Naive thymus-derived CD4-positive, alpha-beta T cell (primary cell): ENCODE measurements at places on chromosomes 5 and 9. TPM values are rescaled to one million over a fixed set of nuclear protein-coding genes. Genes with fewer than 3 reads are reported as not detected.

- no peak for DNase-seq
- no peaks in the 10 kb centered on the region for H3K36me3 ChIP-seq
- H3K27me3 ChIP-seq = no peaks in the 10 kb centered on the region
- H3K4me1 ChIP-seq = no peaks in the 10 kb centered on the region
Measured at GRCh38 chr9:106801816-106802215, 61.1 kb upstream of the ZNF462 start.

DNA sequence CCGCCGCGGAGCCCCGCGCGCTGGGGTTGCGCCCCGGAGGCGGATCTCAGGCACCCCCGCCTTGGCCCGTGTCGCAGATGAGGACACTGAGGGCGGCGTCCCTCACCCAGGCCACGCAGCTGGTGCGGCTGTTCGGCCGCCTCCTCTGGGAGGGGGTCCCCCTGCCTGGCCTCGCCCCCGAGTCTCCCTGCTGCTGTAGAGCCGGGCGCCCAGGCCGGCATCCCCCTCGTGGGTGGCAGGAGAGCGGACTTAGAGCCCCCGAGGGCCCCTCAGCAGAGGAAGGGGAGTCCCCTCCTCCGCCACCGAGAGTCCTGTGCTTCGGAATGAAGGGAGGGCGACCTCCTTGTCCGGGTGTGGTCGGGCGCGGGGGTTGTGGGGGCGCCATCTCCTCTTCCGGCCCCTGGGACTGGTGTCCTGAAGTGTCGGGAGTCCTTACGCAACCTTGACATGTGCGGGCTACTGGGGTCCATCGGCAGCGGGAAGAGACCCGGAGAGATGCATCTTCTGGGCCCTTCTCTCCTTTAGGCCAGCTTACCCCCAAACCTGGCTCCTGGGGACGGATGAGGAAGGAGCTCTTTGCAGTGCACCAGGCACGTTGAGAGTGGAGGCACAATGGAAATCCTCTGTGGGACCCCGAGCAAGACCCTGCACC, 11.7 kb upstream of the EXOSC2 start:
- no peak for DNase-seq
- peak overlapping the region; percentile 9 for H3K27ac ChIP-seq
- H3K4me3 ChIP-seq = peak overlapping the region; percentile 75
- H3K27me3 ChIP-seq = no peaks in the 10 kb centered on the region

DNA sequence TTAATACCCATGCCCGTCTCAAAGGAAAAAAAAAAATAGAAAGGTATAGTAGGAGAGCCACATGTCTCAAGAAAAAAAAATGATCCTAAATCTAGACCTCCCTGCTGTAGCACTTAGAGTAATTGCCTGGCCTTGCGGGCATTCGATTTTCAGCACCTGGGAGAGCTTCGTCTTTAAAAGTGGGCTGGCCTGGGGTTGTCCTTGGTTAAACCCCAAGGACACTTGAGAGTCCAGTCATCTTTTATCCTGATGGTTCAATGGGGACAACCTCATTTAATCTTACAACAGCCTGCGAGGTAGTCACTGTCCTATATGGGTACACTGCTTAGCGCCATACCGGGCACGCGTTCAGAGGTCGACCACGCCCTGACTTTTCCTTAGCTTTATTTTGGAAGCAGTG, 60.1 kb downstream of the MAT2B start:
- peak overlapping the region; percentile 28 for H3K4me3 ChIP-seq
- H3K27me3 ChIP-seq = peaks cover 5% of the 10 kb centered on the region
- no peaks in the 10 kb centered on the region for H3K36me3 ChIP-seq

PHF24 gene
- total RNA-seq = not detected

DNA sequence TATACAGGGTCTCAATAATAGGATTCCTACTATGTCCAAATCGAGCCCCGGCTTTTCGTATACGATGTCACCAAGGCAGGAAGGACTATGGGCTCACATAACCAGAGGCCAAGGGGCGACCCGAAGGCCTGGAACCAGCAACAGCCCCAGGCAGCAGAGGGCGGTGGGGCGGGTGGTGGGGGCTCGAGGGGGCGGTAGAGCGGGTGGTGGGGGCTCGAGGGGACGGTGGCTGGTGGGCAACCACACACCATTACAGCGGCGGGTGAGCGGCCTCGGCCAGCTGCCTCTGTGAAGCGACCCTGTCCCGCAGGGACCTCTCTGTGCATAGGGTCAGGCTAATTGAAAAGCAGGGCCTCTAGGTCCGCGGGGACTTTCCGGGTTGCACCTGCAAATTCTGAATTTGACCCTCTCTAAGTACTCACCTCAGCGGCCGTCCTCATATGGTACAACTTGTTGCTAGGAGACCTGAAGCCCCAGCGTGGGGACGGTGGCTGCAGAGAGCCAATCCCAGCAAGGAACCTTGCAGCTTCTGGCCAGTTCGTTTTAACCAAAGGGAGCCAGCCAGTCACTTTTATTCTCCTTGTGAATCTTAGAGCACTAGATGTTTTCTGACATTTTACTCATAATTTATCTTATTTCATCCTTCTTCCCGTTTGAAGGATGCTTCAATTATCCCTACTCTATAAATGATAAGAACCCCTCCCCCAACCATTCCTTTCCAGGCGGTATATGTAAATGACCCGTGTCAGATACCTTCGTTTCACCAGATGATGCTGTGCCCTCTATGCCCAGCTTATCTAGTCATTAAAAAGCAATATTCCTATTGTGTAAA, at the start of gene NME5:
TSS of gene NME5 (minus strand) at position 480 of the 832 bp plus-strand sequence. CDS start 648 bp downstream, outside the sequence.
- no peaks in the 10 kb centered on the region for H3K36me3 ChIP-seq
- no peak within 1 kb of the TSS for H3K27ac ChIP-seq
- no peaks in the 10 kb centered on the region for H3K27me3 ChIP-seq
- no peaks in the 10 kb centered on the region for H3K4me1 ChIP-seq
- no peak for DNase-seq
- H3K4me3 ChIP-seq = no peak within 1 kb of the TSS

DNA sequence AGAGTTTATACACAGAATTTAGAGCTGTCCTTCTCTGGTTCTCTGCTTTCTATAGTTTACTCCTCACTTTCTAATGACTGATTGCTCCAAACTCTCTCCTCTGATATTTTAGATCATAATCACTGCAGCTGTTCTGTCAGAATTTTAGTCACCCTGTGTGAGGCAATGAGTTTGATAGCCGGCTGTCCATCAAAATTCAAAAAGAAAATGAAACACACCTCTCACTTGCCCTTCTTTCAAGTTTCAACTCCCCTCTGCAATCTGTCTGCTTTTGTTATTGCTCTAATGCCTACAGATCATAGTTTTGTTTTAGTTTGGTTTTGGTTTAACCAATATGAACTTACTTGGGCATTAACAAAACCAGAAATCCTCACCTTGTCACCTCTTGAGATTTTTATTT, 23.3 kb upstream of the ABLIM3 start:
- no peak overlapping the region for H3K27ac ChIP-seq
- no peaks in the 10 kb centered on the region for H3K27me3 ChIP-seq
- DNase-seq = no peak
- H3K36me3 ChIP-seq = no peaks in the 10 kb centered on the region

DNA sequence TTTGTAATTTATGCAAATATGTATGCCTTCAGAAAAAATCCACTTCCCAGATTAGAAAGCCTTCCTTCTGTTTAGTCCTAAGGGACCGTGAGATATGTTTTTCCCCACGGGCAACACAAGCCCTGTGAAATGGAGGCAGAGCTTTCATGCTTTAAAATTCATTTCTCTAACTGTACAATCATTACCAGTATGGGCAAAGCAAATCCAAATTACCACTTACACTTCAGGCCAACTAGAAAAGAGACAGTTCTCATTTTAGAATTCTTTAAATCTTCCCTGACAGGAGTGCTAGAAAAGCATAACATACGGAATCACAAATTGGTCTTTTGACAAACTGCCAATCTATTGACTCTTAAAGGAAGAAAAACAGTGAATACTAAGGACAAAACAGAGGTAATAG, 20.5 kb upstream of the TNPO1 start:
- H3K4me3 ChIP-seq = no peak overlapping the region
- no peaks in the 10 kb centered on the region for H3K36me3 ChIP-seq
- H3K27me3 ChIP-seq = no peaks in the 10 kb centered on the region
- H3K27ac ChIP-seq = no peak overlapping the region
- H3K4me1 ChIP-seq = no peaks in the 10 kb centered on the region

TMOD1 gene
- 1.2 TPM for total RNA-seq

DNA sequence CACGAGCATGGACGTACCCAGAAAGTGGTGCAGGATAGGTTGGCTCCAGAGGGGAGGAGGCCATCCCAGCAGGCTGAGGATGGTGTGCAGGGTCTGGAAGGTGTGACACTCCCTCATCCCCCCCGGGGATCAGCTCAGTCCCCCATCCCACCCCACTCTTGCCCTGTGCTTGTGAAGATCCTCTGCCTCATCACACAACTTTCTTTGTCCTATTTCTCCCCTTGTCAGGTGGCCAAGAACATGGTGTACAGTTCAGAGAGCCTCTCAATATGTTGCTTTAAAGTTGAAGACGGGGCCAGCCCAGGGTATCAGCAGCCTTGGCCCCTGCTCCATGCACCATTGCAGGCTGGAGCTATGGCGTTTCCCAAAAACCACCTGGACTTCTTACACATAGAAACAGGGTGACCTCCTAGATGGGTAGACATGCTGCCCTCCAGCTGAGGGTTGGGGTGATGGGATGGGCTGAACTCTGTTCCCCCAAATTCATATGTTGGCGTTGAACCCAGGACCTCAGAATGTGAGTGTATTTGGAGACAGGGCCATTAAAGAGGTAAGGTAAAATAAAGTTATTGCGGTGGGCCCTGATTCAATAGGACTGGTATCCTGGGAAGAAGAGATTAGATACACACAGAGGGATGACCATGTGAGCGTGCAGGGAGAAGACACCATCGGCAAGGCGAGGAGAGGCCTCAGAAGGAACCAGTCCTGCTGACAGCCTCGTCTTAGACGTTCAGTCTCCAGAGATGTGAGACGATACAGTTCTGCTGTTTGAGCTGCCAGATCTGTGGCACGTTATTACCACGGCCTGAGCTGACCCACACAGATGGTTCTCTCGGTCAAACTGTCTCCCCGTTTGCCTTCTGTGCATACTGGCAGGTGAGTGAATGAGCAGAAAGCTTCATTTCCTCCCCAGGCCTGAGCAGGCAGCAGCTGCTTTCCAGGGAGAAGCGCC, 272.5 kb downstream of the GADD45G start:
- no peak overlapping the region for H3K27ac ChIP-seq
- H3K4me3 ChIP-seq = no peak overlapping the region
- H3K27me3 ChIP-seq = no peaks in the 10 kb centered on the region
- no peaks in the 10 kb centered on the region for H3K4me1 ChIP-seq
- no peak for DNase-seq

- no peaks in the 10 kb centered on the region for H3K27me3 ChIP-seq
- no peaks in the 10 kb centered on the region for H3K4me1 ChIP-seq
- H3K4me3 ChIP-seq = peak overlapping the region; percentile 26
- DNase-seq = peak; percentile 45
- H3K36me3 ChIP-seq = no peaks in the 10 kb centered on the region
- no peak overlapping the region for H3K27ac ChIP-seq
Measured at GRCh38 chr5:126869005-126869451, 92.1 kb downstream of the LMNB1 start.

- no peak overlapping the region for H3K4me3 ChIP-seq
- no peaks in the 10 kb centered on the region for H3K4me1 ChIP-seq
- no peak for DNase-seq
- H3K27ac ChIP-seq = no peak overlapping the region
- no peaks in the 10 kb centered on the region for H3K36me3 ChIP-seq
Measured at GRCh38 chr5:10301842-10302610, 5.7 kb downstream of the CMBL start.

MEGF9 gene
- 35.4 TPM for total RNA-seq

GRCh38 chr9:128160603-128160987, 530 bp downstream of the BBLN start:
- peak; percentile 26 for DNase-seq
- peak overlapping the region; percentile 97 for H3K4me3 ChIP-seq
- peaks cover 23% of the 10 kb centered on the region for H3K36me3 ChIP-seq
- no peaks in the 10 kb centered on the region for H3K27me3 ChIP-seq
- H3K4me1 ChIP-seq = peaks cover 12% of the 10 kb centered on the region

DNA sequence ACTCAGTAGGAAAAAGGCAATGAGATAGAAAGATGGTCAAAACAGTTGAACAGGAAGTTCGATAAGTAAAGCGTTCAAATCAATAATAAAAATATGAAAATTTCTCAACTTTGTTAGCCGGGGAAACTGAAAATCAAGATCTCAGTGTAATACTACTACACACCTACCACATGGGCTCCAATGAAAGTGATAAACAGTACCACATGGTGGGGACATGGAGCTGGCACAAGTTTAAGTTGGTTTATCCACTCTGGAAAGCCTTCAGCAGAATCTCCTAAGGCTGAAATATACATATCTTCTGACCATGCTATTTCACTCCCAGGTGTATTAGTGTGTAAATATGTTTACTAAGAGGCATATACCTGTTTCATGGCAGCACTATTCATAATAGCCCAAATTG, 126.8 kb downstream of the NXNL2 start:
- no peak overlapping the region for H3K4me3 ChIP-seq
- no peak overlapping the region for H3K27ac ChIP-seq
- no peaks in the 10 kb centered on the region for H3K27me3 ChIP-seq
- no peaks in the 10 kb centered on the region for H3K36me3 ChIP-seq
- H3K4me1 ChIP-seq = no peaks in the 10 kb centered on the region

DNA sequence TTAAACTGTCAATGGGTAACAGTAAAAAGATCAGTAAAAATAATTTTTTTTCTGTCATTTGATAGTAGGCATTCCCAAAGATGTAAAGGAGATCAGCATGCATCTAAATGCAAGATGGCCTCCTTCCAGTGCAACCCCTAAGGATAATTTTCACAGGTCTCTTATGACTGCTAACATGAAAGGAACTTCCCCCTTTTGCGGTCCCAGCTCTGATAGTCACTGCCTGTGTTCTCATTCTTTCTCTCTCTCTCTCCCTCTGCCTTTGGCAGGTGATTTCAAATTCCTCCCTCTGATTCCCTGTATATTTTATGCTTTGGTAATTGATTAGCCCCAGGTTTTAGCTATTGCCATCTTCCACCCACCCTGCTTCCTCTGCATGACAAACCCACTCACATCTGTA, 8.9 kb downstream of the SPINK14 start:
- no peaks in the 10 kb centered on the region for H3K4me1 ChIP-seq
- no peak overlapping the region for H3K4me3 ChIP-seq
- DNase-seq = no peak
- H3K36me3 ChIP-seq = no peaks in the 10 kb centered on the region
- no peak overlapping the region for H3K27ac ChIP-seq

TRIM7 gene
- 3.6 TPM for total RNA-seq

FRRS1L gene
- not detected for total RNA-seq

- DNase-seq = no peak
Measured at GRCh38 chr9:83445703-83446265, 92.4 kb downstream of the FRMD3 start.

DNA sequence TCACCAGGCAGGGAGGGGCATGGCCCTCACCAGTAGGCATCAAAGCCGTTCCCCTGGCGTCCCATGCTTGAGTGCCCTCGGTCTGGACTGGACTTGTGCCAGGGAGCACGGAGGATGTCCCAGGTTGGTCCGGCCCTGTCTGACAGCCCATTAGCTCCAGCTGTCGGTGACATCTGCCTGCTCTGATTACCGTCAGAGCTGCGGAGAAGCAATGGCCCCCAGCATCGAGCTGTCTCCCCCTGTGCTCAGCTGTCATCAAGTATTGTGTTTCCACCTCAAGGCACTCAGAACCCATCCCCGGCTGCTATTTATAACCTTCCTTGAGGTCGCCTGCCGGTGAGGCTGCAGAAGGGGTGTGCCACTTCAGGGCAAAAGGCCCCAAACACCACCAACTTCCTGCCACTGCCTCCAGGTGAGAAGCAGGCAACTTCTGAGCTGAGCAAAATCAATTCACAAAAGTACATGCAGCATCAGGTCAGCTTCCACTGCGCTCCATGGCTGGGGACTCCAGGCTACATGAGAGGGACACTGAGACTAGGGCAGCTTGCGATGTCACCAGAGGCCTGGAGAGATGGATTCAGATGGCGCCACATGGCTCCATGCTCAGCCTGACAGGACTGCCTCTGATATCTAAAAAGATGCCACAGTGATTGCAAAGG, 142.7 kb downstream of the C5orf15 start:
- H3K4me1 ChIP-seq = peaks cover 18% of the 10 kb centered on the region
- H3K27me3 ChIP-seq = no peaks in the 10 kb centered on the region
- H3K36me3 ChIP-seq = no peaks in the 10 kb centered on the region
- DNase-seq = peak; percentile 33
- no peak overlapping the region for H3K4me3 ChIP-seq
